Uterus (tissue), 4 donors: ENCODE measurements at places on chromosomes 3 and 15. TPM values are rescaled to one million over a fixed set of nuclear protein-coding genes. Genes with fewer than 3 reads are reported as not detected.

CATSPER2 gene
- total RNA-seq = 18.9 TPM

ACAA1 gene
- 54.1 TPM for total RNA-seq

OXTR gene
- total RNA-seq = 1.5 TPM

TUSC7 gene
- total RNA-seq = not detected

DNAJB8 gene
- total RNA-seq = not detected

CLEC3B gene
- 63.4 TPM for total RNA-seq

ANO10 gene
- total RNA-seq = 32.8 TPM

CCR5 gene
- 1.2 TPM for total RNA-seq

UBE2E1 gene
- 81.2 TPM for total RNA-seq

SCN11A gene
- total RNA-seq = 1.8 TPM

CCDC54 gene
- total RNA-seq = not detected

SH2D7 gene
- not detected for total RNA-seq

THAP10 gene
- total RNA-seq = 2.0 TPM

TNFAIP8L3 gene
- total RNA-seq = 40.5 TPM

KIF7 gene
- 6.2 TPM for total RNA-seq

ZPLD1 gene
- total RNA-seq = not detected

PLA2G4D gene
- not detected for total RNA-seq

WWTR1 gene
- total RNA-seq = 148 TPM

SLC28A2 gene
- total RNA-seq = not detected

SLC25A20 gene
- 7.7 TPM for total RNA-seq

FANCD2OS gene
- total RNA-seq = not detected

GPR87 gene
- not detected for total RNA-seq

TM6SF1 gene
- total RNA-seq = 10.5 TPM

SPPL2A gene
- 114 TPM for total RNA-seq

ZMYND10 gene
- total RNA-seq = 7.9 TPM

TGM5 gene
- not detected for total RNA-seq

CA12 gene
- total RNA-seq = 8.2 TPM

GOLGA8R gene
- 0.26 TPM for total RNA-seq

SCAMP5 gene
- total RNA-seq = 1.3 TPM

ARPP21 gene
- not detected for total RNA-seq

TP63 gene
- not detected for total RNA-seq

AKAP13 gene
- 192 TPM for total RNA-seq

CEMIP gene
- under 0.01 TPM for total RNA-seq

FAM174B gene
- total RNA-seq = 3.5 TPM

SLC22A14 gene
- not detected for total RNA-seq

C3orf52 gene
- 0.59 TPM for total RNA-seq

GABRR3 gene
- not detected for total RNA-seq

PSMA4 gene
- total RNA-seq = 198 TPM

DAPK2 gene
- total RNA-seq = 0.88 TPM

IL17RD gene
- 95.9 TPM for total RNA-seq

C3orf80 gene
- not detected for total RNA-seq
